ENCODE measurements at places on chromosomes 7 and 10.

GRCh38 chr7:36923943-36924436 lies 199.7 kb upstream of the AOAH start:
- DNase-seq = no peak

- DNase-seq = peak; percentile 16
Observed at GRCh38 chr10:58919927-58920654, 256.4 kb upstream of the PHYHIPL start.

GRCh38 chr7:129166745-129167144 lies 21.7 kb upstream of the SMO start:
- DNase-seq = no peak

- DNase-seq = peak; percentile 59
Observed at GRCh38 chr7:18402488-18403183, 92.9 kb upstream of the HDAC9 start.

DNA sequence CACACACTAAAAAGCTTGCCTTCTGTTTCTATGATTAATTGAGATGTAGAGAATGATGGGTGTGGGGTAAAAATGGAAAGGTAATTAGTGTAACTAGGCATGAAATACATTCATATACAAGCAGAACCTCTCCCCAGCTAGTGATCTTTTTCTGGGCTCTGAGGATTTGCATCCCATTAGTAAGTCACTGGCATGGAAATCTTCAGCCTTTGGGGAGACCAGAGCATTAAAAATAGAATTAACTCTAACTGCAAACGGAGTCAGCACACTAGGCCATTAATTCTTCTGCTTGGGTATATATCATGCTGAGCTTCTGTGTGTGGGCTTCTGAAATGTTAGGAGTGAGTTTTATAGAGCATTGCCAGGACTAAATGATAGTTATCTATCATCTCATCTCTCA lies 128.9 kb downstream of the HDAC9 start:
- no peak for DNase-seq

- no peak for DNase-seq
Observed at GRCh38 chr7:27213433-27214238, 13.7 kb upstream of the HOXA13 start.

- no peak for DNase-seq
Observed at GRCh38 chr7:26479581-26479980, 187.9 kb downstream of the SNX10 start.

DNA sequence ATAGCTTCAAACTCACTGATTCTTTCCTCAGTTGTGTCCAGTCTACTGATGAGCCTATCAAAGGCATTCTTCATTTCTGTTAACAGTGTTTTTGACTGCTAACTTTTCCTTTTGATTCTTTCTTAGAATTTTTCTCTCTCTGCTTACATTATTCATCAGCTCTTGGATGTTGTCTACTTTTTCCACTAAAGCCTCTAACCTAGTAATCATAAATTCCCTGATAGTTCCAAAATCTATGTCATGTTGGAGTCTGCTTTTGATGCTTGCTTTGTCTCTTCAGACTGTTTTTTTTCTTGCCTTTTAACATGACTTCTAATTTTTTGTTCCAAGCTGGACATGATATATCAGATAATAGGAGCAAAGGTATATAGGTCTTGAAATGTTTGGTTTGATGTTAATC lies 78.0 kb downstream of the ADAM22 start:
- DNase-seq = no peak

- DNase-seq = no peak
Observed at GRCh38 chr7:75795831-75796285, 17.7 kb downstream of the CCL24 start.

DNA sequence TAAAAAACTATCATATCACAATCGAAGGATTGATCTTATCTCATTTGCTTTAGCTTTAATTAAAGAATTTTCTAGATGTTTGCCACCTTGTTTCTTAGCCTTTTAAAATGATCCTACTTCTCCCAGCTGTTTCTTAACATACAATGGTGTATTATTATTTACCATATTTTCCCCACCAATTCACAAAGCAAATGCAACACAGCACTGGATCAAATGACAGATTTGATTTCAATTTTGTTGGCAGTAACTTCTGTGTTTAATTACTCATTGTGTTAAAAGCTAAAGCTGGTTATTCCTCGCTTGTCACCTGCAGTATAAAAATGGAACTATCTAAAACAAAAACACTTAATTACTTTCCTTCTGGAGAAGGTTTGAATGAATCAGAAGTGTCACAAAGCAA lies 19.6 kb downstream of the SVIL start:
- DNase-seq = no peak

- DNase-seq = peak; percentile 14
Observed at GRCh38 chr7:80277434-80278427, 143.1 kb downstream of the GNAI1 start.

GRCh38 chr10:69968830-69969229 lies 83.8 kb upstream of the MACROH2A2 start:
- no peak for DNase-seq

DNA sequence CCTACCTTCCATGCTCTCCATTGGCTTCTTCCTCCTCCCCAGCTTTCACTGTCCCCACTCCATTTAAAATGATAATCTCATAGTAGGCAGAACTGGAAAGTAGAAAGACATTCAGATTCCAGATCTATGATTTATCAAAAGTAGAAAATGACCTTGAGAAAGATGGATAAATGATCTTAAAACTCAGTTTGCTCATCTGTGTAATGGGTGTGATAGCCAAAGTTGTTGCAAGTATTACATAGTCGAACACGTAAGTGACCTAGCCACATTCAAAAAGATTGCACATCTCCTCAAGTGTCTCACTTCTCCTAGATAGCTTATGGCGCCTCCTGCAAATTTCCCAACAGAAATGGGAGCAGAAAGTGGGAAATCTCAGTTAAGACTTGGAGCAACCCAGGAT lies 89.8 kb upstream of the FGL2 start:
- no peak for DNase-seq

- DNase-seq = no peak
Observed at GRCh38 chr7:136664537-136664936, 203.9 kb upstream of the CHRM2 start.

GRCh38 chr7:127438836-127439235 lies 46.3 kb upstream of the ZNF800 start:
- no peak for DNase-seq

DNA sequence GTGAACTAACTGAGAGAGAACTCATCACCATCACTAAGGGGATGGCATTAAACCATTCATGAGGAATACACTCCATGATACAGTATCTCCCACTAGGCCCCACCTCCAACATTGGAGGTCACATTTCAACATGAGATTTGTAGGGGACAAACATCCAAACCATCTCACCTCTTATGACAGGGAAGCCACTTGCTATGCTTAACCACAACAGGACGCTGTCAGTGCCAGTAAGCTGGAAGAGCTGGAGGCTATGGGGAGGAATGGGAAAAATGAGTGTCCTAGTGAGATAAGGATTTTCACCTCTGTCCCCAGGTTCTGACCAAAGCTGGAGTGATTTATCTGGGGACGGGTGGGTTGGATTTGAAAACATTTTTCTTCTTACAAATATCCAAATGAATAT lies 17.6 kb downstream of the PLCE1 start:
- no peak for DNase-seq

GRCh38 chr7:151814400-151815009 lies 62.4 kb downstream of the PRKAG2 start:
- no peak for DNase-seq

GRCh38 chr10:23994459-23995046 lies 214.4 kb upstream of the KIAA1217 start:
- DNase-seq = peak; percentile 5

DNA sequence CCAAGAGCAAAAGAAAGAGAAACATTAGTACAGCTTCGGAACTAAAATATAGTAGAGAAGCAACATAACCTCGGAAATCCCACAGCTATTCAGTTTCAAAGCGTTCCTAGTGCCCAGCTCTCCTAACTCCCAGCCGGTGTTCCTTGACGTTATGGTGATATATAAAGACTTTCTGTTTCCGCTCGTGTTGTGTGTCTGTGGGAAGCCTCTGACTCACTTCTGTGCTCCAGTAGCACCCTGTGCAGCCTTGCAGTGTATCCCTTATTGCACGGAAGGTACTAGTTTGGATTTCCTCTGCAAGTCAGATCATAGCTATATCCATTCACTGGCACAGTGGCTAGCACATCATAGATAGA lies 535 bp downstream of the ASAH2B start:
- peak; percentile 66 for DNase-seq

DNA sequence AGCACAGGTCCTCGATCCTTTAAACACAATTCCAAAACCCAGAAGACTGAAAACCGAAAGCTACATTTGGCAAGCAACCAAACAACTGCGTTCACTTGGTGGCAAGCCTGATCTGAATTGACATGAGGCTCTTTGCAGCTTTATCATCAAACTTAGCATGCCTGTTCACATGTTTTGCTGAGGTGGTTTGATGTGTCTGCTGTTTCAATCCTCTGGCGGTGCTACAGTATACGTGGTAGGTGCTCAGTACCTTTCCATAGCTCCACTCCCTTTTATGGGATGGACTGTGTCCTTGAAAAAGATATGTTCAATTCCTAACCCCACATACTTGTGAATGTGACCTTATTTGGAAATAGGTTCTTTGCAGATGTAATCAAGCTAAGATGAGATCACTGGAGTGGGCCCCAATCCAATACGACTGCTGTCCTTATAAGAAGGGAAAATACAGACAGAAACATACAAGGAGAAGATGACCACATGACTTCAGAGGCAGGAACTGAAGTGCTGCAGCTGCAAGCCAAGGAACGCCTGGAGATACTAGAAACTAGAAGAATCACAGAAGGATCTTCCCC lies 33.4 kb downstream of the CCDC6 start:
- DNase-seq = peak; percentile 46

- no peak for DNase-seq
Observed at GRCh38 chr10:128220021-128220420, 93.8 kb upstream of the MKI67 start.

DNA sequence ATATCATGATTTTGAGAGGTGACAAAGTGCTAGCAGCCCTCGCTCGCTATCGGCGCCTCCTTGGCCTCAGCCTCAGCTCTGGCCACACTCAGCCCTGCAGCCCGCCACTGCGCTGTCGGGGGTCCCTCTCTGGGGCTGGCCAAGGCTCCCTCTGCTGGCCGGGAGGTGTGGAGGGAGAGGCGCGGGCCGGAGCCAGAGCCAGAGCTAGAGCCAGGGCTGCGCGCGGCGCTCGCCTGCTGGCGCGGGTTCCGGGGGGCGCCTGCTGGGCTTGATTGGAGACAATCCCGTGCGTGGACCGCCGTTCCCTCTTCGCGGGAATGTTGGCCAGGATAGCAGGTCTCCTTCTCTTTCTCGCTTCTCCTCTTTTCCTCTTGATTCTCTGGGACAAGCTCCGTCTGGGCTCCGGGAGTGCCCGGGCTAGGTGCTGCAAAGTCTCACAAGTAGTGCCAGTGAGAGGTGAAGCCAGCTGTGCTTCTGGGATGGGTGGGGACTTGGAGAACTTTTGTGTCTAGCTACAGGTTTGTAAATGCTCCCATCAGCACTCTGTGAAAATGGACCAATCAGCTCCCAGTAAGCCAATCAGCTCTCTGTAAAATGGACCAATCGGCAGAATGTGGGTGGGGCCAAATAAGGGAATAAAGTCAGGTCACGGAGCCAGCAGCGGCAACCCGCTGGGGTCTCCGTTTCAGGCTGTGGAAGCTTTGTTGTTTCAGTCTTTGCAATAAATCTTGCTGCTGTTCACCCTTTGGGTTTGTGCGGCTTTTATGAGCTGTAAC lies 43.4 kb upstream of the ELMO1 start:
- no peak for DNase-seq

DNA sequence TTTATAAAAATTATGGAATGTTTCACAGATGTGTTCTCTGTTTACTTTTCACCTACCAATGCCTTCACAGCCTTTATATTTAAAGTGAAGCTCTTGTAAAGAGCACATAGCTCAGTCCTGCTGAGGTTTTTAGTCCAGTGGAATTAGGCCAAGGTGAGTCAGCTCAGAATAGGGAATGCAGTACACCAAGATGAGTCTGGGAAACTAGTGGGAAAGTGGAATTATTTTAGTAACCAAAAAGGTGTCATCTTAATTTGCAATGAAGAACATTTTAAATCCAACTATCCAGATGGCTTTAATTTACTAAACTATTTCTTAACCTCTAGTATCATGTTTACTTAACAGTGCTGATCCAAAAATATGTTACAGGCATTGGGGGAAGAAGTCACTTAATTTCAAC lies 236.3 kb upstream of the CTBP2 start:
- DNase-seq = peak; percentile 11

- DNase-seq = no peak
Observed at GRCh38 chr7:5750031-5750653, 31.3 kb downstream of the RNF216 start.

DNA sequence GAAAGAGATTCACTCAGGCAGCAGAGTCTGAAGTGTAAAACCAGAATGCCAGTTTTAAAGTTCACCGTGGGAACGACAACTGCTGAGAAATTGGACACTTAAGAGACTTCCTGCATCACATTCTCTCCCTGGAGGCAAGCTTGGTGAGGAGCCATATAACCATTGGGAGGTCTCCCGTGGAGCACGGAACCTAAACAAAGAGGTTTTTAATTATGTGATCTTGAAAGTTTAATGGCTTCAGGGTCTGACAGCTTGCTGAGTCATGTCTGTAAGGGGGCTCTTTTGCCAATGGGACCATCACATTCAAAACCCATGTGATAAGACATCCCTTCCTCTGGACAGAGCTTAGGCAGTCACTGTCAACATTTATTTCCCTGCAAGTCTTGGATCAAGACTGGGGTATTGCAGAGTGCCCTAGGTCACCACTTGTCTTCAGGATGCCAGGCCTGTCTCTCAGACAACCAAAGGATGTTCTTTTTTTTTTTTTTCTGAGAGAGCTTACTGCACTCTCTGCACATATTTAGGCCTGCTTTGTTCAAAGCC lies 674.4 kb downstream of the TYW1 start:
- peak; percentile 30 for DNase-seq

DNA sequence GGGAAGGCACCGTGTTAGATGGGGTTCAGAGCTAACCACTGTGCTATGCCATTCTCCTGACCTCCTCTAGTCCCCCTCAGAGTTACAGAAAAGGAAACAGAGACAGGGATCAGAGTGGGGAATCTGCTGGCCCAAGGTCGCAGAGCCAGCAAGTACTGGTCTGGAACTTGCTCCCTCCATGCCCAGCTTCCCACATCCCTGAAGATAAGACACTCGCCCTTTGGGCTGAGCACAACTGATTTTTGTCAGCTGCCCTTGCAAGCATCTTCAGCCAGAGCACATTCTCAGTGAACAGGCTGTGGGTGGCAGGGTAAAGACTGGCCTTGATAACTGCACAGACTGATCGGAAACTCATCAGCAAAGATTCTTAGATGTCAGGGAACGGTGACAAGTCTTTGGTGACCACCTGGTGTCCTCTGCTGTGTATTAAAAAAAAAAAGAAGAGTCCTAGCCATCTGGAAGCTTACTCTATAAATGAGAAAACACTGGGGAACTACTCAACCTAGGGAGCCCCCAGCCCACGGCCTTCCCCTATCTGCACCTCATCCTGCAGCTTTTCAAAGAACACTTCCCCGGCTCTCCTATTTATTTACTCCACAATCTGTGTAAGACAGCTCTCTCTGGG lies 1.3 kb upstream of the SORBS1 start:
- DNase-seq = no peak

Measured in MG63 (cell line).